ENCODE measurements at places on chromosomes 16 and 17. TPM values are rescaled to one million over a fixed set of nuclear protein-coding genes. Genes with fewer than 3 reads are reported as not detected.

DNA sequence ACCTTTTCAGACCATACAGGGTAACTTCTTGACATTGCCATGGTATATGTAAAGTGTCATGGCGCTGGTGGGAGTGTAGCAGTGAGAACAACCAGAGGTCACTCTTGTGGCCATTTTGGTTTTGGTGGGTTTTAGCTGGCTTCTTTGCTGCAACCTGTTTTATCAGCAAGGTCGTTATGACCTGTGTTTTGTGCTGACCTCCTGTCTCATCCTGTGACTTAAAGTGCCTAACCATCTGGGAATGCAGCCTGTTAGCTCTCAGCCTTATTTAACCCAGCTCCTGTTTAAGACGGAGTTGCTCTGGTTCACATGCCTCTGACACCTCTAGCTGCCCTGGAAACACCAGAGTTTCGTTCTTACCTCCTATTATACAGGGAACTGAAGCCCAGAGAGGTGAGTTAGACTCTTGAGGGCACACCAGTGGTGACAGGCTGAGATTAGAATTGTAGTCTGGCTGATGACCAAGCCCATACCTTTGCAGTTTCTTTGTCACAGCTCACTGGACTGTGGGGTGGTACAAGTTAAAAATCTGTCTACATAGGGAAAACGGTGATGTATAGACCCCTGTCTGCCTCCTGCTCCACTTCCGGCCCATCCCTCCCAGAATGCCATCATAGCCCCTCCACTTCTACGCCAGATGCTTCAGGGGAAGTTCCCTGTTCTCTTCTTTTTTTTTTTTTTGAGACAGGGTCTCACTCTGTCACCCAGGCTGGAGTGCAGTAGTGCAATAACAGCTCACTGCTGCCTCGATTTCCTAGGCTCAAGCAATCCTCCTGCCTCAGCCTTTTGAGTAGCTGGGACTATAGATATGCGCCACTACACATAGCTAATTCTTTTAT, 21.0 kb downstream of the KSR1 start:
- no peaks in the 10 kb centered on the region for H3K36me3 ChIP-seq
- H3K27me3 ChIP-seq, result no peaks in the 10 kb centered on the region
- no peak for DNase-seq
- peaks cover 12% of the 10 kb centered on the region for H3K4me1 ChIP-seq

- DNase-seq, result peak; percentile 82
- no peaks in the 10 kb centered on the region for H3K4me1 ChIP-seq
- no peak overlapping the region for H3K27ac ChIP-seq
- no peaks in the 10 kb centered on the region for H3K27me3 ChIP-seq
- no peaks in the 10 kb centered on the region for H3K36me3 ChIP-seq
Observed at GRCh38 chr17:74042744-74043486, 160.6 kb upstream of the RPL38 start.

Gene P2RX5
- 0.57 TPM for total RNA-seq

Gene SUZ12
- total RNA-seq, result 41.7 TPM

- no peak for DNase-seq
- H3K4me3 ChIP-seq, result no peak overlapping the region
- H3K27me3 ChIP-seq, result no peaks in the 10 kb centered on the region
- H3K36me3 ChIP-seq, result no peaks in the 10 kb centered on the region
Observed at GRCh38 chr16:68369697-68370580, 59.1 kb downstream of the PRMT7 start.

DNA sequence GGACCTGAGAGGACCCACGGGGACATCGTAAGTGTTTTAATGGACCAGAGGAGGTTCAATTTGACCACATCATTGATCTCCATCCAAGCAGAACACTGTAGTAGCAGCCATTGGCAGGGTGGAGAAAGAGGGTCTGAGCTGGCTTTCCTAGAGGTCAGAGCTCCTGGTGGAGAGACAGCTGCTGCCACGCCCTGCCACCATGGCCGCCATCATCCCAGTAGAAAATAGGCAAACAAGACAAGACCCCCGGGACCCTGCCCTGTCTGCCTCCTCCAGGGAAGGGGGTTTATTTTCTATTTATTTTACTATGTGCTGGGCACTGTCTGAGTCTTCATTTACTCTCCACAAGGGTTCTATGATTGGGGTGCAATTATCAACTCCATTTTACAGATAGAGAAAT, 11.4 kb upstream of the ITGA3 start:
- H3K36me3 ChIP-seq, result no peaks in the 10 kb centered on the region
- DNase-seq, result no peak
- H3K27ac ChIP-seq, result no peak overlapping the region
- no peak overlapping the region for H3K4me3 ChIP-seq
- H3K27me3 ChIP-seq, result no peaks in the 10 kb centered on the region

Gene ABCC12
- total RNA-seq, result 1.2 TPM

GRCh38 chr17:22242472-22242871, 550.1 kb downstream of the KCNJ18 start:
- no peaks in the 10 kb centered on the region for H3K27me3 ChIP-seq
- DNase-seq, result no peak
- no peak overlapping the region for H3K4me3 ChIP-seq
- H3K36me3 ChIP-seq, result no peaks in the 10 kb centered on the region

DNA sequence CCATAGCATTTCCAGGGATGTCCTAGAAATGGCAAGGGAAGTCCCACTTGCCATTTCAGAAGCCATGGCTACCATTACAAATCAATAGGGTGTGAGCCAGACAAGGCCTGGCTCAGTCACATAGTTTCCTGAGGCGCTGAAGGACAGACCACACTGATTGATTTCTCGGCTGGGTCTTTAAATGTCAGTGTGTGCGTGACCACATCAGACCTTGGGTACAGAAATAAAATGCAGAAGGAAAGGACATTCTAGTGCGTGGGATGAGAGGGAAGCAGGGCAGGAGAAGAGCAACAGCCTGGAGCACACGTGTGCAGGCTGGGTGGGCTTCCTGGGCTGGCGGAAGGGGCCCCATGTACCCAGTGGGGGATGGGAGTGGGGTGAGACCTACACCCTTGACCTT, 58.7 kb upstream of the LYRM9 start:
- H3K4me1 ChIP-seq, result peaks cover 10% of the 10 kb centered on the region
- no peak overlapping the region for H3K4me3 ChIP-seq
- peaks cover 7% of the 10 kb centered on the region for H3K27me3 ChIP-seq
- no peaks in the 10 kb centered on the region for H3K36me3 ChIP-seq

Measured in endodermal cell (in vitro differentiated cells).